Transverse colon (tissue), 4 donors: ENCODE measurements at places on chromosomes 5 and 9. TPM values are rescaled to one million over a fixed set of nuclear protein-coding genes. Genes with fewer than 3 reads are reported as not detected.

DNA sequence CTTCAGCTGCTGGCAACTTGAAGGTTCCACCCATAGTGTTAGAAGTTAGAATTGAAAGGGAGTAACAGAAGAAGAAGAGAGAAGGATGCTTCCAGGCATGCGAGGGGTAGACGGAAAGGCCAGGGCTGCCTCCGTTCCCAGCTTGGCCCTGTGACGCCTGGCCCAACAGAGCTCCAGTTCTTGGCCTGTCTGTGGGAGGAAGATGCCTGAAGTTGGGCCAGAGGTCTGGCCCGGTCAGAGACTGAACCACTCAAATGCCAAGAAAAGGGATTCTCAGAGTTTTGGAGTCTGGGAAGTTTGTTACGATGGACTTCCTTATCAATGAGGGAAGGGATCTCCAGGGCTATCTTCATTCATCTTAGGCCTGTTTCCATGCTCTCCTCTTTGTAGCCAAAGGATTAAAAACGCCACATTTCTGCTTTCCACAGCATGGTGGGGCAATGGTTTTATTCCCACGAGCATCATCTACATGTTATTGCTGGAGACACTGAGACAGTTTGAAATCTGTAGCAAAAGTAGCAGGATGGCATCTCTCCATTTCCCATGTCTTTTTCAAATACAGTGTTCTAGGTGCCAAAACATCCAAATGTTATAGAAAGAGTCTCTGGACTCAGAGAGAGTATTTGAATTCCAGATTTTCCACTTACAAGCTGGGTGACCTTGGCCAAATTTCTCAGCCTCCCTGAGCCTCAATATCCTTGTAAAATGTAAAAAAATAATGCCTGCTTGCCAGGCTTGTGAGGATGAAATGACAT is 65.4 kb upstream of the ANKRD55 start:
- no peaks in the 10 kb centered on the region for H3K4me1 ChIP-seq
- no peak overlapping the region for H3K27ac ChIP-seq
- no peak overlapping the region for H3K4me3 ChIP-seq
- no peaks in the 10 kb centered on the region for H3K36me3 ChIP-seq

- no peak overlapping the region for H3K27ac ChIP-seq
- peaks cover 94% of the 10 kb centered on the region for H3K27me3 ChIP-seq
- H3K36me3 ChIP-seq: no peaks in the 10 kb centered on the region
- H3K4me3 ChIP-seq: no peak overlapping the region
- no peak for DNase-seq
Observed at GRCh38 chr9:126618190-126618584, 4.5 kb downstream of the LMX1B start.

DNA sequence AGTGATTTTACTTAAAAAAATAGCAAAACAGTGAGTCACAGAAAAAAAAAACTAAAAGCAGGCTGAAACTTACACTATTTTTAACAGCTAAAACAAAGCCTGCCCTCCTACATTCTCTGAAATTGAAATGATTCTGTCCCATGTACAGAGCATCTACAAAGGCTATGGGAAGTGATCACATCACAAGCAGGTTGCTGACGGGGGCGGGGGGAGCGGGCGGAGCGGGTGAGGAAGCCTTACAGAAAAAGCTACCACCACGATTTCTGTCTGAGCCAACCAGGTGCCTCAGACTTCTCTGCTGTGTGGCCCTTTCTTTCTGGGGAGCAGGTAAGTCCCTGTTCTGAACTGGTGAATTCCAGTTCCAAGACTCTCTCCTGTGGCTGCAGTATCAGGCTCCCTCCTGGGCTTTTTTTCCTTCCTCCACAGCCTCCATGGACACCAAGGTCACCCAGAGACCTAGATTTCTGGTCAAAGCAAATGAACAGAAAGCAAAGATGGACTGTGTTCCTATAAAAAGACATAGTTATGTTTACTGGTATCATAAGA is 104.9 kb downstream of the ANKRD18B start:
- no peaks in the 10 kb centered on the region for H3K36me3 ChIP-seq
- peaks cover 27% of the 10 kb centered on the region for H3K27me3 ChIP-seq
- no peak overlapping the region for H3K4me3 ChIP-seq
- H3K4me1 ChIP-seq: no peaks in the 10 kb centered on the region

GRCh38 chr5:60437308-60437707 is 262.7 kb downstream of the DEPDC1B start:
- H3K36me3 ChIP-seq: no peaks in the 10 kb centered on the region
- no peak overlapping the region for H3K4me3 ChIP-seq

DNA sequence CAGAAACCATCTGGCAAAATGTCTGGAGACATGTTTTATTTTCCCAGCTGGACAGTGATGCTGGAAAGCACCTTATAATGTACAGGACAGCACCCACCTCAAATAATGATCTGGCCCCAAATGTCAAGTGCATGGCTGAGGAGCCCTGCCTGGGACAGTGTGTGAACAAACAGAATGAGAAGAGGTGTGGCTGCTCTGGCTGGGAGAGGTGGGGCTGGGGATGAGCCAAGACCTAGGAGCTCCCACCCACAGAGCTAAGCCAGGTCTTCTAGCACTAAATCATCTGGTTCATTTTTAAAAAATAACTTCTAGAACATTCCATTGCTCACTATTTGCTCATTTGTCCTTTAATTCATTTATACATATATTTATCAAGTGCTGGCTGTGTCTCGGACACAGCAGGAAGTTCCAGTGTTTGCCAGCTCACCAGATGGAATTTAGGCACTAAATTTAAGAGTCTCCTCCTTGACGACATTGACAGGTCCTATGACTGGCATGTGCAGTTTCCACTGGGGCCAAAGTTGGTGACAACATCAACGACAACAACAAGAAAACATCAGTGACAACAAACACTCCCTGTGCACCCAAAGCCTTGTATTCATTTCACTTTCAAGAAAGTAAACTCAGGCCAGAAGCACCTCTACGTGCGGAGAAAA is 59.1 kb downstream of the GTF3C4 start:
- H3K4me3 ChIP-seq: no peak overlapping the region
- no peaks in the 10 kb centered on the region for H3K27me3 ChIP-seq
- H3K27ac ChIP-seq: no peak overlapping the region

DNA sequence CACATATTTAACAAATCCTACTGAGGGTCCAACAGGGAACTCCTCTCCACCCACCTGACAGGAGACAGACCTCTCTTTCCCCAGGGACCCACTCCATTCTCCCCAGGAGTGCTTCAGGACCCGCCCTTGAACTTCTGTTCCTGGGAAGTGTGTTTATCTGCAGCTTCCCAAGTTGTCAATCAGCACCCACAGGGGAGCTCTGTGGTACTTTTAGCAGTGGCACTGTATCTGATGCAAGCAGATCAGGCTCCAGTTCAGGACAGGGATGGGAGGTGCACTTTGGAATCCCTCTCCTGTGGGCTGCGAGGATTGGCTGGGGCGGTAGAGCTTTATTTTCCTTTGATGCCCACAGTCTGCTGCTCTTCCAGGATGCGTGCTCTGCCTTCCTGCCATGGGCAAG is 8.7 kb downstream of the GALNT10 start:
- no peaks in the 10 kb centered on the region for H3K27me3 ChIP-seq
- no peak overlapping the region for H3K4me3 ChIP-seq
- no peaks in the 10 kb centered on the region for H3K36me3 ChIP-seq
- H3K27ac ChIP-seq: no peak overlapping the region
- no peak for DNase-seq

GRCh38 chr5:133130387-133131118 is 78.7 kb downstream of the HSPA4 start:
- H3K27me3 ChIP-seq: no peaks in the 10 kb centered on the region
- DNase-seq: no peak
- no peak overlapping the region for H3K27ac ChIP-seq
- no peaks in the 10 kb centered on the region for H3K4me1 ChIP-seq
- H3K4me3 ChIP-seq: no peak overlapping the region
- no peaks in the 10 kb centered on the region for H3K36me3 ChIP-seq

- H3K36me3 ChIP-seq: no peaks in the 10 kb centered on the region
- no peak for DNase-seq
- H3K4me1 ChIP-seq: peaks cover 10% of the 10 kb centered on the region
- no peaks in the 10 kb centered on the region for H3K27me3 ChIP-seq
- peak overlapping the region; percentile 68 for H3K27ac ChIP-seq
Observed at GRCh38 chr9:97382099-97382718, 29.7 kb upstream of the TDRD7 start.

Gene PRR7
- 2.1 TPM for total RNA-seq

Gene ENTREP1
- total RNA-seq: 2.2 TPM

GRCh38 chr5:138000102-138000723 is 32.7 kb downstream of the FAM13B start:
- H3K27me3 ChIP-seq: no peaks in the 10 kb centered on the region
- H3K4me3 ChIP-seq: no peak overlapping the region
- H3K36me3 ChIP-seq: peaks cover 26% of the 10 kb centered on the region
- peak overlapping the region; percentile 50 for H3K27ac ChIP-seq

- H3K36me3 ChIP-seq: no peaks in the 10 kb centered on the region
- H3K4me3 ChIP-seq: no peak overlapping the region
- no peaks in the 10 kb centered on the region for H3K27me3 ChIP-seq
- no peak for DNase-seq
Observed at GRCh38 chr5:174288439-174288838, 242.9 kb downstream of the NSG2 start.

Gene BTNL9
- 2.5 TPM for total RNA-seq

DNA sequence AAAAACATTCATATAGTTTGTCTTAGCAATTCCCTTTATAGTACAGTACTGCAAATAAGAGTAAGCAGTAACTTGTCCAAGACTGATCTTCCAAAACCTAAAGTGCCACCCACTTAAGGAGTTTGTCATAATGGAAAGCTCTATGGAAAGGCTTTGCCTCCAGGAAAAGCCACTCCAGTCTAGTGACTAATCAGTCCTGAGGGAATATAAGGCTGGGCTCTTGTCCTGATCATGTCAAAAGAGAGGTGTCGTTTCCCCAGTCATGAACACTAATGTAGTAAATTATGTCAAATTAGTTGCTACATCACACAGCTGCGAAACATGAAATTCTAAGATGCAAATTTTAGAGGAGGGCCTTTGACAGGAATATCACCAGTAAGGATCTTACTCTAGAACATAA is 271.6 kb downstream of the GABRB2 start:
- H3K27me3 ChIP-seq: no peaks in the 10 kb centered on the region
- H3K36me3 ChIP-seq: no peaks in the 10 kb centered on the region
- no peak for DNase-seq
- no peak overlapping the region for H3K4me3 ChIP-seq
- H3K27ac ChIP-seq: no peak overlapping the region

- H3K36me3 ChIP-seq: no peaks in the 10 kb centered on the region
- no peaks in the 10 kb centered on the region for H3K27me3 ChIP-seq
- no peak overlapping the region for H3K4me3 ChIP-seq
- no peaks in the 10 kb centered on the region for H3K4me1 ChIP-seq
Observed at GRCh38 chr9:31153250-31153840, 1231.1 kb upstream of the ACO1 start.

Gene PAX5
- not detected for total RNA-seq

DNA sequence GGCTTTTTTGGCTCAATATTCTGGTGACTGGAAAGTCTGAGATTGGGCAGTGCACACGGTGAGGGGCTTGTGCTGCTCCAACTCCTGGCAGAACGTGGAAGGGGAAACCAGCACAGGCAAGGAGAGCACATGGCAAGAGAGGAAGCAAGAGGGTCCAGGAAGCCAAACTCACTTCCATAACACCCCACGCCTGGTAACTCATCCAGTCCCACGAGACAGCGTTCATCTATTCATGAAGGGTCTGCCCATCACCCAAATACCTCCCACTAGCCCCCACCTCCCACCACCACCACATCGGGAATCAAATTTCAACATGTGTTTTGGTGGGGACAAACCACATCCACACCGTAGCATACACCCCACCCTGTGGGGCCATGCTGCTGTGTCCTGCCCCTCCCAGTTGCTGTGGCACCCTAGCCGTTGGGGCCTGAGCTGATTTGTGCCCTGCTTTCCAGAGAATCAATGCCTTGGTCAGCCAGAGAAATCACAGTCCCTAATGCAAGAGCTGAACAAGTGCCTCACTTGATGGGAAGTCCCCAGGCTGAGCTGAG is 27.3 kb downstream of the PROP1 start:
- no peaks in the 10 kb centered on the region for H3K4me1 ChIP-seq
- no peak overlapping the region for H3K4me3 ChIP-seq
- H3K27ac ChIP-seq: no peak overlapping the region
- no peaks in the 10 kb centered on the region for H3K36me3 ChIP-seq
- DNase-seq: no peak
- H3K27me3 ChIP-seq: peaks cover 11% of the 10 kb centered on the region

- peaks cover 19% of the 10 kb centered on the region for H3K4me1 ChIP-seq
- DNase-seq: no peak
- no peaks in the 10 kb centered on the region for H3K36me3 ChIP-seq
- no peak overlapping the region for H3K4me3 ChIP-seq
- no peaks in the 10 kb centered on the region for H3K27me3 ChIP-seq
- no peak overlapping the region for H3K27ac ChIP-seq
Observed at GRCh38 chr9:76591256-76591950, 132.4 kb downstream of the GCNT1 start.

Gene KCNIP1
- 2.7 TPM for total RNA-seq

Gene PJA2
- 93.8 TPM for total RNA-seq

Gene SPINK6
- total RNA-seq: not detected

DNA sequence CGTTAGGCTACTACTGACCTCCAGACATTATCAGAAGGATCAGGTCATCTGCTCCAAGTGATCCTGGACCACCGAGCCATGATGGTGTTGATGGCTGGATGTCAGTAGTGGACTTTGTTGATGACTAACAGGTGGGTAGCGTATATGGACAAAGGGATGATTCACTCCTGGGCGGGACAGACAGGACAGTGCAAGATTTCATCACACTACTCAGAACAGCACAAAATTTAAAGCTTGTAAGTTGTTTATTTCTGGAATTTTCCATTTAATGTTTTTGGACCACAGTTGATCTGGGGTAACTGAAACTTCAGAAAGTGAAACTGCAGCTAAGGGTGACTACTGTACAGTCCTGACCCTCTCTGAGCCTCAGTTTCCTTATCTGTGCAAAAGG is 12.7 kb downstream of the PDGFRB start:
- no peak overlapping the region for H3K4me3 ChIP-seq
- peak; percentile 36 for DNase-seq
- H3K27me3 ChIP-seq: no peaks in the 10 kb centered on the region
- peaks cover 61% of the 10 kb centered on the region for H3K4me1 ChIP-seq
- peak overlapping the region; percentile 74 for H3K27ac ChIP-seq
- H3K36me3 ChIP-seq: no peaks in the 10 kb centered on the region

Gene HAND1
- 7.1 TPM for total RNA-seq

DNA sequence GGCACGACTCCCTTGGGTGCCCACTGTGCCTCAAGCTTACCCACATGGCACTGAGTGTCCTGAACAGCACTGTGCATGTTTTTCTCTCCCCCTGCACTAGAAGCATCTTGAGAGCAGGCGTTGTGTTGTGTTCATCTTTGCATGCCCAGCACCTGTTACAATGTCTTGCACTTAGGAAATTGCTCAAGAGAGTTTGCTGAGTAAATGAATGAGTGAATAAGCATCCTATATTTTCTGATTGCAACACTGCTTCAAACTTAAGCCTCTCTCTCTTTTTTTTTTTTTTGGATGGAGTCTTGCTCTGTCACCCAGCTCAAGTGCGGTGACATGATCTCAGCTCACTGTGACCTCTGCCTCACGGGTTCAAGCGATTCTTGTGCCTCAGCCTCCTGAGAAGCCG is 94.5 kb downstream of the LMNB1 start:
- H3K36me3 ChIP-seq: no peaks in the 10 kb centered on the region
- H3K27me3 ChIP-seq: no peaks in the 10 kb centered on the region
- DNase-seq: no peak
- peaks cover 4% of the 10 kb centered on the region for H3K4me1 ChIP-seq
